ENCODE measurements at places on chromosomes 6 and 20.

GRCh38 chr20:20463933-20464374, 96.0 kb downstream of the INSM1 start:
- no peak for DNase-seq

GRCh38 chr6:119799596-119800509, 450.3 kb upstream of the MAN1A1 start:
- no peak for DNase-seq

DNA sequence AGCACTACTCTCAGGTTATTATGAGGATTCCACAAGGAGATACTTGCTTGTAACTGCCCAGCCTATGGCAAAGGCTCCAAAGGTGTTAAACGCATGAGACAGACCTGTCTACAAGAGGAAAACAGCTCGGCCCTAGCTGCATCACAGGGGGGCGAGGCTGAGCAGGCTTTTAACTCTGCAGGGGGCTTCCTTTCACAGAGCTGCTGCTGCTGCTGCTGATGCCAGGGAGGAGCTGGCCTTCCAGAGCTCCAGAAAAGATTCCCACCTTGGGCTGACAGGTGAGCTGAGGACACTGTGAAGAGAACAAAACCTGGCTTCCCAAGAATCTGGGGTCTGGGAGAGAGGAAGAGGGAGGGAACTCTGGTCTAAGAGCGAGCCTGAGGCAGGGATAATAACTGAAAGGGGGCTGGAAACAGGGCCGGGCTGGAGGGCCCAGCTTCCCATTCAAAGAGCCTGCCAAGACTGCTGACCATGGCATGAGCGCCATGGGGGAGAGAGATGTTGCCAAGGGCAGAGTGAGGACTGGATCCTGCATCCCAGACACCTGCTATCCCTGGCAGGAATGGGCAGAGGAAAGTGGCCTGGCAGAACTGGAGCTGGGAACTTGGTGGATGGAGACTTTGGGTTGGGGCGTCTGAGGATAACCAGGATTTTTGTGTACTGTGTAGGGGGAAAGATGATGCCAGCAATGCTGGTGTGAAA, 211.1 kb upstream of the LRFN2 start:
- no peak for DNase-seq

DNA sequence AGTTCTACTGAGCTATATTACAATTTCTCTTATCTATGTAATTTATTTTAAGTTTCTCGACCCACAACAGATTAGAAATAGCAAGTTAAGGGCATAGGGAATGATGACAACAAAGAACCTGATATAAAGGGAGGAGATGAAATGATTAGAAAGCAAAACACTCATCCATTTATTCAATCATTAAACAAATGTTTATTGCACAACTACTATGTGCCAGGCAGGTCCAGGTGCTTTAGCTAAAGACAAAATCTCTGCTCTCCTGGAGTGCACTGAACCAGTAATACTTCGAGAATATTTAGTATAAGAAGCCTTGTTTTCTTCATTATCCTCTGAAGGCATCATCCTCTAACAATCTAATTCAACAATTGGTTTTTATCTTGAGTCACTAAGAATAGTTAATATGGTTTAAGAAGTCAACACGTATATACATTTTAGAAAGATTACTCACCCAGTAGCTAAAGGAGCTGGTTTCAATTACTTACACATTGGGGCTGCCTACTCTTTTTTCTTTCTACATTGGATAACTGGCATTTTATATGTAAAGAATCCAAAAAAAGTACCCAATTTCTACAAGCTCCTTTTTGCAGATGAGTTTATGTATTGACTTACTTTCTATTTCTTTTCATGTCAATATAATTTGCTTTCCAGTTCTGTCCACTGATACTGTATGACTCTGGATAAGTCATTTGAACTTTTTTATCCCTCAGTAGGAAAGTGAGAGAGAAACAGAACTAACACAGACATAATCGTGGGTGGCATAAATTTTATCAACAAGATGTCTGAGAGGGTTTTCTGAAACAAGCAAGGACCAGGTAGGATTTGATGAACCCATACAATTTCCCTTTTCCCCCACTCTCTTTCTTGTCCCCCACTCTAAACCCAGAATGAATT, 312.6 kb downstream of the CLIC5 start:
- no peak for DNase-seq

GRCh38 chr20:4840801-4841200, 119.1 kb downstream of the PRND start:
- DNase-seq, result no peak

GRCh38 chr6:37260040-37260439, 2.1 kb upstream of the TMEM217 start:
- no peak for DNase-seq

GRCh38 chr20:21508230-21509078, 5.4 kb downstream of the NKX2-2 start:
- no peak for DNase-seq

DNA sequence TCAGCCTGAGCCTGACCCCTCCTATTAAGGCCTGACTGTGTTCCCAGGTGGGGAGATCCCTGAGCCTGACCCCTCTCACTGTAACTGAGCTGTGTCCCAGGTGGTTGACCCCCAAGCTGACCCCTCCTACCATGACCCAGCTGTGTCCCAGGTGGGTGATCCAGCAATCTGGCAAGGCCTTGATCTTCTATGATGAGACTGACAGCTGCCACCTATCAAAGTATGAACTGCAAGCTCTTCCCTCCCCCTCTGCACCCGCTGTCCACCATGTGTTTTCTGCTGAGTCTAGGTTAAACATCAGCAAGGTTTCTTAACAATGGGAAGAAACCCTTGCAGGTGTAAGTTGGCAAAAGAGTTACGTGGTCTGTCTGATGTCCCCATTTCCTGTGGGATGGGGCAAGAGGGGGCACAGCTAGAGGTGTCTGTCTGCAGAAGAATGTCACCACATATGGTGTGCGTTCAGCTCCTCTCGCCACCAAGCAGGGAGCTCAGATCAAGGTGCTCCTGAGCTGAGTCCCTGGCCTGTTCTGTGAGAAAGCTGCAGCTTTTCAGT, 5.9 kb downstream of the PXDC1 start:
- no peak for DNase-seq

DNA sequence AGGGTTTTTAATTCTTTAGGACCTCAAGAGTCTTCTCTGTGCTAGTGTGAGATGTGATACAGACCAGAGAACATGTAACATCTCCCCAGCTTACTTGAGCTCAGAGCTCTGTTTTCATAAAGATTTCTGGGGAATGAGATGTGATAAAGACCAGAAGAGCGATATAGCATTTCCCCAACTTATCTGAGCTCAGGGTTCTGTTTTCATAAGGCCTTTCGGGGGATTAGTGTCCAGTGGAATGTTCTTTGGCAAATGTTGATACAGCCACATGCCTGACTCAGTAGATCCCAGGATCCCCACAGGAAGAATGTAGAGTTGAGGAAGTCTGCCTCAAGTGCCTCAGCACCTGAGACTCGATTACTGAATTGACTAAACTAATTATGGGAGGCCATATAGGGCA, 18.7 kb upstream of the TOP1 start:
- DNase-seq, result no peak

Data from GOT3 (cell line).